ENCODE measurements at places on chromosomes 3 and 15.

DNA sequence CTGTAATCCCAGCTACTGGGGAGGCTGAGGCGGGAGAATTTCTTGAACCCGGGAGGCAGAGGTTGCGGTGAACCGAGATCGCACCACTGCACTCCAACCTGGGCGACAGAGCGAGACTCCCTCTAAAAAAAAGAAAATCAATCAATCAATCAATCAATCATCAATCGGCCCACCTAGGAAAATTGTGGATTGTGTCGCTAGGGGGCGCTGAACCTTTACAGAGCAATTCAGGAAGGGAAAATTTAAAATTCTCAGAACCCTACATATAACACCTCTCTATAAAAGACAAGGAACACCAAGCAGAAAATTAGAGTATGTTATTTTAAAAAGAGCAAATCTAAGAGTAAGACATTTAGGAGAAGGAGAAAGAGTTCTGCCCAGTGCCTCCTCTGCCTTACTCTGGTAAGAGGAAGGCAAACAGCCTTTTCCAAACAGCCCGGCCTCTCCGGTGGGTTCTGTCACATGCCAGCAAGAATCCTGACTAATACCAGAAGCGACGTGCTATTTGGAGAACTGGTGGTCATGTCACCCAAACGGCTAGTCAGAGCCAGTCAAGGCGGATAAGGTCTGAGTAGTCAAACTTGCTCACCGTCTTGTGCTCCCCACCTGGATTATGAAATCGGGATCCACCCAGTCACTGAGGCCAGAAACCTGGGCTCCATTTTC lies 22.3 kb upstream of the SMCO1 start:
- peak; percentile 65 for DNase-seq

DNA sequence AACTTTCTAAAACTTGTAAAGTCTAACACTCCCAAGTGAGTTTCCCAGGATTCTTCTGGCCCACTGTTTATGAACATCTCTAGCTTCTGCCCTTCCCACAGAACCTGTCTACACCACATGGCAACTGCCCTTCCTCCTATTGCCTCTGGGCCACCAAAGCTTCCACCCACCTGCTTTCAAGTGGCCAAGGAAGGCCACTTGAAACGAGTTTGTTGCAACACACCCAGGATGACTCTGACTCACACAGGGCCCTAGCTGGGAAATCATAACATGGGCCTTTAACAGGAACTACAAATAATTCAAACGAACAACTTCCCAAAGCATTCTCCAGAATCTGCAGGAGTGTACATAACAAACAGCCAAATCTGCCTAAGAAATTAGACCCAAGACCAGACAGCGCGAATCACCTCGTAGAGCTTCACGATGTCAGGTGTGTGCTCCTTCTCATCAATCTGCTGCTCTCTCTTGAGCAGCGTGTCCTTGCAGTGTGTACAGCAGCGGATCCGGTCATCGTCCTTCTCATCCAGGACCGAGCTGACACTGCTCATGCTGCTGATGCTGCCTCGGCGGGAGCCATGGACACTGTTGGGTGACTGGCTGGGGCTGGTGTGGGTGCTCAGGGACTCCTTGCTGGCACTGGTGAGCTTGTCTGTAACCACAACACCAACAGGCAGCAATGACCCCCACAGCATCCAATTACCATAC lies 16.8 kb downstream of the RBSN start:
- no peak for DNase-seq

DNA sequence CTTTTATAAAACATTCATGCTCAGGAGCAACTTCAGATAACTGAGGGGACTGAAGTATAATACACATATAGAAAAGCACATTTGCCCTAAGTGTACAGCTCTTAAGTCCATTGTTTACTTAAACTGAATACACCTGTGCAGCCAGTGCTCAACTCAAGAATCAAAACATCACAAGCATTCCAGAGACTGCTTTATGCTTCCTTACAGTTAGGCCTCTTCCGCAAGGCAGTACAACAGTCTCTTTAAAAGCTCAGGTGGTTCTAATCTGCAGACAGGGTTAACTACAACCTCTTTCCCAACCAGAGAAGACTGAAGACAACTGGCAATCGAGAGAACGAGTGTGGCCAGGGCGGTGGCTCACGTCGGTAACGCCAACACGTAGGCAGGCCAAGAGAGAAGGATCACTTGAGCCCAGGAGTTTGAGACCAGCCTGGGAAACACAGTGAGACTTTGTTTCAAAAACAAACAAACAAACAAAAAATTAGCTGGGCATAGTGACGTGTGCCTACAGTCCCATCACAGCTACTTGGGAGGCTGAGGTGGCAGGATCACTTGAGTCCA lies 16.9 kb downstream of the MCCC1 start:
- DNase-seq: no peak

- no peak for DNase-seq
These were observed 51.0 kb upstream of the ATOSA start for GRCh38 chr15:52730173-52730572.

DNA sequence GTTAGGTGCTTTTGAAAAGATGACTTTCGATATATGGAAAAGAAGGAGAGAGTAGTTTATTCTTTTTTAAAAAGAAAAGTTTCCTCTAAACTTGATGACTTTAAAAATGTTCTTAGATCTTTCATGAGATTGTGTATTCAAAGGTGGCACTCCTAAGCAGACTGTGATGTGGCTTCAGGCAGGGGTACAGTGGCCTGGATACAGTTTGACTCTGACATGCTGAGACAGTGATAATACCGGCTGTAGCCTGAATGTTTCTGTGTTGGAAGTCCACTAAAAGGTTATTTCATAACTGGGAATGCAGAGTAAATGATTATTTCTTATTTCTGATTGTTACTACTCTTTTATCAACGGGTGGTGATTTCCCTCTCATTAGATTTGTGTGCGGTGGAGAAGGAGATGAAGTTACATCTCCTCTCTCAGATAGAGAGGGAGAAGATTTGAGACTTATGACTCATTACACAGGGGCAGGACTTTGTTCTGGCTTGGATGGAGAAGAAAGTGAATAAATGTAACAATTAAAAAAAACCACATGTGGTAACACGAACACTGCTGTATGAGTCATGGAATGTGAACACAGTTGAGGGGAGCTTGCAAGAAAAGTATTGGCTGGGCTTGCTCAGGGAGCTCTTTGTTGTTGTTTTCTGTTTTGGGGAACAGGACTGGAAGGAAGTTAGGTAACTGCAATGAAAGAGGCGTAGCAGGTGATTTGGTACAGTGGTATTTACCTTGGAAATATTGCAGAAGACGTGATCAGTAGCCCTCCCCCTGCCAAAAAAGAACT lies 21.6 kb downstream of the SPTSSB start:
- no peak for DNase-seq

GRCh38 chr3:179083977-179084376 lies 12.4 kb upstream of the ZMAT3 start:
- DNase-seq: no peak

DNA sequence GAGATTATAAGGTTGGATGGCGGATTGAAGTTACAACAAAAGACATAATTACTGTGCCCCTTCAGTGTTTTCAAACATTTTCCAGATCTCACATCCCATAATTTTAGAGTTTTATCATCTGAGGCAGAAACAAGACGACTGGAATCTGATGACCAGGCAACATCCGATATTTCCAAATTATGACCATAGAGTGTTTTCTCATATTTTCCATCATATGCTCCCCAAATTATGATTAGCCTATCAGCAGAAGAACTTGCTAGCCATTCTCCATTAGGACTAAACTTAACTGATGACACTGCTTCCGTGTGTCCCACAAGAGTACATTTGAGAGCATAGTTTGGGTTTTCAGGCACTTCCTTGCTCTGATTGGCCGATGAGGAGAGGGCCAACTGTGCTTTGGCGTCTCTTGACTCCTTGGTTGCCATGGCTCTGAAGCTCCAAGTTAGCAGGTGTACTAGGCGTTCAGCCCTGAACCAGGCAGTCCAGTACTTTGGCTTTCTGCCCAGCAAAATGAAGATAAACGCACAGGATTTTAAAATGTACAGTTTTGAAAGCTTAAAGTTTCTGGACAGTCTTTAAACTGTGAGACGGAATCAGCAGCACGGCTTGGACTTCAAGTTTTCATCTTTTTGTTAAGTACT lies 638 bp downstream of the WDR5B start:
- peak; percentile 26 for DNase-seq

DNA sequence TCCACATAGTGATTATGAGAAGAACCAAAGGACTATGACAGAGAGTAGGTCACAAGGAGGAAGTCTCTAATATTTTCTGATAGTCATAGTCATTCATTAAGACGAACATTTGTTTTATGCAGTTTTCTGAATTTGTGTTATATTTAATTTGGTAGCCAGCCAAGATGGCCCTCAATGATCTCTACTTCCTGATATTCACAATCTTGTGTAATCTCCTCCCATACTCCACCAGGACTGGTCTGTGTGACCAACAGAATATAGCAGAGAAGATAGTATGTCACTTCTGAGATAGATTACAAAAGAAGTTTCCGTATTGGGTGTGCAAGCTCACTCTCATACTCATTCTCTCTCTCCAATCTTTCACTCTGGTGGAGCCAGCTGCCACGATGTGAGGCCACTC lies 30.8 kb downstream of the HLTF start:
- no peak for DNase-seq

DNA sequence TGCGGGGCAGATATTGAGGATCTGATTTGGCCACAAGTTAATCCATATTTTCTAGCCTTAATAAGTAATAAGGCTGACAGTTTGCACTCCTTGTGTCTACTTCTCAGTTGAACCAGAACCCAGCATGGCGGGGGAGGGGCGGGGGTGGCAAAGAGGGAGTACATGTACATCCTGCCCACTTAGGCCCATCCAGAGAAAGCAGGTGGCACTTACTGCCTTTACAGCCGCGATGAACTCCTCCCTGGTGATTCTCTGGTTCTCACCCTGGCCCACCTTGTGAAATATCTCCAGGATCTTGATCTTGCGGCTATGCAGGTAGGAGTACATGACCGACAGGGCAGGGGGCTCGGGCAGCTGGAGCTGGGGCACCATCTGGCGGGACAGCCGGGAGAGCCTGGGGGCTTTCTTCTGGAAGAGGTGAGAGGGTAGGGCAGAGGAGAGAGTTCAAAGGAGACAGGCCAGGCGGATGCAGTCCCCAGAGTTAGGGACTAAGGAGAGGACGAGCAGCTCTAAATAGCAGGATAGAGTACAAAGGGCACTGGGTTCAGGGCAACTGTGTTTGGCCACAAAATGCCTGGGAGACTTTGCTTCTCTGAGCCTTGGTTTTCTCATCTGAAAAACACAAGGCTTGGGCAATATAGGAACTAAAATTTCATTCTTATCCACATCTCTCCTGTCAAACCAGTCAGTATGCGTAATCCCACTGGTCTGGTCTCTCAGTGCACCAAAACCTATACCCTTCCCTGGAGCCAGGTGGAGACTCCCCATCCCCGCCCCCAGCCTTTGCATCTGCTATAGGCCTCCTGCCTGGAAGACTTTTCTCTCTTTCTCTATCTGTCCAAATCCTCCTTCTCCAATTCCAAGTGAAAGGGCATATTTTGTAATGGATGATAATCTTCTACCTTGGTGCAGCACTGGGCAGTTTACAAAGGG lies 10.1 kb downstream of the EFCAB12 start:
- DNase-seq: no peak
